Germinal center (tissue), 1 donor: ENCODE measurements at places on chromosomes 2 and 18.
A peak's percentile ranks its signal among the peaks of the same experiment; 100 is the strongest.

GRCh38 chr2:175523001-175523400 is 341.5 kb upstream of the ATP5MC3 start:
- DNase-seq = no peak

- no peak for DNase-seq
Observed at GRCh38 chr2:6109831-6110230, 417.6 kb downstream of the SOX11 start.

DNA sequence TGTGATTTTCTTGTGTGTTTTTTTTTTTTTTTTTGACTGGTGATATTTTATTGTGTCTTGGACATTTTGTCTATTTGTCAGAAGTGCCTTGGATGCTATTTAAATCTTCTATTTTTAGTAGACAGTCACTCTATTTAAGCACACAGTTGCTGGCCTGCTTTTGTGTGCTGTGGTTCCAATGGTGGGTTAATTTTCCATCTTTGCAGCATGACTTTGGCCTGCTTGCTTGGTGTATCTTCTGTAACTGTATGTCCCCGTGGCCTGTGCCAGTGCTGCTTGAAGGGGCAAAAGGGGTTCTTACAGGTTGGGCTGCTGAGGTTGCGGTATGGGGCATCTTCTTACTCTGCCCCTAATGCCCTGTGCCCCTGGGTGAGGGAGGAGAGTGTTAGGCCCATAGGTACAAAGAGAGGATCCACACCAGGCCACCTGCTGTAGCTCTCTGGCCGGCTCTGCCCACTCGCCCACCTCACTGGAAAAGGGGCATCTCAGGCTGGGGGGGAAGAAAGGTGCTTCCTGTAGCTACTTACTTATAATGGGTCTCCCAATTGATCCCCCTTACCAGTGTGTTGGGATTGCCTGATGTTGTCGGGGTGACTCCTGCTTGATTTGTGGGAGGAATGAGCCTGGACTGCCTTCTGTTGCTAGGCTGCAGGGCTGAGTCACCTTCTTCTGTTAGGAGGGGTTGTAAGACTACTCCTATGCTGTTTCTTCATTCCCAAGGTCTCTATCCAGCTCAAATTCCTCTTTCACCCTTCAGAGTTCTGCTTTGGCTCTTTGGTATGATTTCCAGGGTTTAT is 490.0 kb upstream of the HS6ST1 start:
- DNase-seq = no peak

DNA sequence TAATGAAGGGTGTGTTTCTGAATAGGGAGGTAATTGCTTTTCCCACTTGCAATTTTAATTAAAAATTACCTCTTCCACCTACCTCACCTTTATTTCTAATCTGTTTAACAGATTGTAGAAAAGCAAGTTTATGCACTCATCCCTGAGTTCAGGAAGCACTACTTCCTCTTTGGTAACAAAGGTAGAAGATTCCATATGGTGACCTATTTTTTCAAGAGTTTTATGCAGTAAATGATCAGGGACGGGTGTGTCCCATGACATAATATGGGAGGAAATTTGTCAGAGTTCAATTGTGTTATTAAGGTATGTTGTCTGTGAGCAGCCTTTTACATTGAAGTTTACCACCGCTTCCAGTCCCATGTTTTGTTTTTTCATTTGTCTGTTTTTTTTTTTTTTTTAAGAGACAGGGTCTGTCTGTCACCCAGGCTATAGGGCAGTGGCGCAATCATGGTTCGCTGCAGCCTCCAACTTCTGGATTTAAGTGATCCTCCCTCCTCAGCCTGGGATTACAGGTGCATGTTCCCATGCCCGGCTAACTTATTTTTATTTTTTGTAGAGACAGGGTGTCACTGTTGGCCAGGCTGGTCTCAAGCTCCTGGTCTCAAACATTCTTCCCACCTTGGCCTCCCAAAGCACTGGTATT is 68.2 kb downstream of the ASAP2 start:
- no peak for DNase-seq

DNA sequence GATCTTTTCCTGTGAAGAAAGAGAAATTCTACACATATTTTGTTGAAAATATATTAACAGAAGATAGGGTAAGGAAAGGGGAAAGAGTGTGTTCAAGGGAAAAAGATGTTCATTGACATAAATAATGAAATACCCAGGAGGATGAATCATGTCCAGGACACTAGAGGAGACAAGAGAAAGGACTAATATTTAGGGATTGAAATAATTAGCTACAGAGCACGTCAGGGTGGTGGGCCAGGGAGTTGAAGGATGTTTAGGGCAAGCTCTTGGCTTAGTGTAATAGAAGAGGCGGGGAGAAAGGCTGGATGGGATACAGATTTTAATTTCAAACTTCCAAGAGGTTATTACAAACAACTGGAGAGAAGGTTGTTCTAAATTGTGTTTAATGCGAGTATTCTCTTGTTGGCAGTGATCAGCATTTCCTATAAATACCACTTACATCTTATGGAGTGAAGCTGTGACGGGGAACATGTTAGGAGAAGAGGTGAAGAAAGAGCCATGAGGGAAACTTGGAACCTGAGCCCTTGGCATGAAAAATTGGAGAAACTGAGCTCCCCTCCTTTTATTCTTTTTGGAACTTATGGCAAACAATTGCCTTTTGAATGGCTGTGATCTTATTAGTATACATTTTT is 36.6 kb upstream of the CETN1 start:
- DNase-seq = no peak

GRCh38 chr2:36137612-36138011 is 218.0 kb upstream of the CRIM1 start:
- DNase-seq = no peak

GRCh38 chr2:54106631-54107454 is 8.6 kb upstream of the ACYP2 start:
- DNase-seq = peak; percentile 42

DNA sequence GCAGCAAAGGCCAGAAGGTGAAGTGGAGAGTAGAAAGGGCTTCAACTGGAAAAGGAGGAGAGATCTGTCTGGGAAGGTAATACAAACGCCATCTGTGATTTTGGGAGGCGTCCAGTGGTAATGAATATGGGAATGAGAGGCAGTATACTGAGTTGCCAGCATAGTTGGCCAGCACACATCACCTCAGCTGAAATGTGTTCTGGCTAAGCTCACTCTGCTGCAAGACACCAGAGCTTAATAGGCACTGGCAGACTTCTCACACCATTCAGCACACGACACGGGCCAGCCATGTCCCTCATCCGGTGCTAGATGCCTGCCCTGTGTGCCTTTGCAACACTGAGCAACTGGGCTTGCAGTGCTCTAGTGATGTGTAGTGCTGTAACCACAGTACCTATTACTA is 277.1 kb downstream of the PIEZO2 start:
- no peak for DNase-seq

DNA sequence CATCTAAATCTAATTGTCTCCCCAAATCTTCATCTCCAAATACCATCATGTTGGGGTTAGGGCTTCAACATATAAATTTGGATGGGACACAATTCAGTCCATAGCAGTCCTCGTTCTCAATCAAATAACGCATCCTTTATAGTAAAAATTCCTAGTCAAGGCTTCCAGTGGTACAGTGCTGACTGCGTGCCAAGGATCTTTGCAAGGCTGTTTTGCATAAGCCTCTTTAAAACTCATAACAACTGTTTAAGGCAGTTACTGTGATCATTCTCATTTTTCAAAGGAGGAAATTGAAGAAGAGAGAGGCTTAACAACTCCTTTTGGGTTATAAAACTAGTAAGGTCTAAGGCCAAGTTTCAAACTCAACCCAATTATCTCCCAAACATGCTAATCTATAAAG is 666.9 kb downstream of the NYAP2 start:
- DNase-seq = no peak

GRCh38 chr18:42338683-42339082 is 383.6 kb downstream of the PIK3C3 start:
- no peak for DNase-seq

GRCh38 chr2:72325592-72326422 is 178.1 kb upstream of the CYP26B1 start:
- peak; percentile 13 for DNase-seq

DNA sequence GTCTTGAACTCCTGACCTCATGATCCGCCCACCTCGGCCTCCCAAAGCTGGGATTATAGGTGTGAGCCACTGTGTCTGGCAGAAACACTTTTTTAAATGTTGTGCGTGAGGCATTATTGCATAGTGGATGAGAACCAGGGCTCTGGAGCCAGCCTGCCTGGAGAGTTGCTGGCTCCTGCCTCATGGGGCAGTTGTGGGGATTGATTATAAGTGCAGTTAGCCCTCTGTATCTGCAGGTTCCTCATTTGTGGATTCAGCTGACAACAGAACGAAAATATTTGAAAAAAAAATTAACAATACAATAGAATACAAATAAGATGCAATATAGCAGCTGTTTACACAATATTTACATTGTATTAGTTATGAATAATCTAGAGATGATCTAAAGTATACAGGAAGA is 129.4 kb upstream of the EML6 start:
- DNase-seq = no peak

DNA sequence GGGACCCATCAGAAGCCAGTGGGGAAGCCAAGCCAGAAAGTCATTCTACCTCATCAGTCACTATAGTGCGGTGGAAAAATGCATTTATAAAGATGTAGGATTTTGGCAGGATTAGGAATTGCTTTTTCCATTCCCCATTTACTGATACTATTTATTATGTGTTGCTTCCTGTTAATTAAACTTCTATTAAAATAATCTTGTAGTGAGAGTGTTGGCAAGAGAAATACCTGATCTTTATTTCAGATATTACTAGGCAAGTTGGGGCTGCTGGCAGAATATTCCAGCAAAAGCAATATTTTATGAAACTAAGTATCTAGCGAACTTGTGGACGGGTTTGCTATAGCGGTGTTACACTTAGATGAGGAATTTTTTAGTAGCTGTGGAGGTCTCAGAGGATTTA is 23.9 kb upstream of the CDC42EP3 start:
- DNase-seq = no peak

DNA sequence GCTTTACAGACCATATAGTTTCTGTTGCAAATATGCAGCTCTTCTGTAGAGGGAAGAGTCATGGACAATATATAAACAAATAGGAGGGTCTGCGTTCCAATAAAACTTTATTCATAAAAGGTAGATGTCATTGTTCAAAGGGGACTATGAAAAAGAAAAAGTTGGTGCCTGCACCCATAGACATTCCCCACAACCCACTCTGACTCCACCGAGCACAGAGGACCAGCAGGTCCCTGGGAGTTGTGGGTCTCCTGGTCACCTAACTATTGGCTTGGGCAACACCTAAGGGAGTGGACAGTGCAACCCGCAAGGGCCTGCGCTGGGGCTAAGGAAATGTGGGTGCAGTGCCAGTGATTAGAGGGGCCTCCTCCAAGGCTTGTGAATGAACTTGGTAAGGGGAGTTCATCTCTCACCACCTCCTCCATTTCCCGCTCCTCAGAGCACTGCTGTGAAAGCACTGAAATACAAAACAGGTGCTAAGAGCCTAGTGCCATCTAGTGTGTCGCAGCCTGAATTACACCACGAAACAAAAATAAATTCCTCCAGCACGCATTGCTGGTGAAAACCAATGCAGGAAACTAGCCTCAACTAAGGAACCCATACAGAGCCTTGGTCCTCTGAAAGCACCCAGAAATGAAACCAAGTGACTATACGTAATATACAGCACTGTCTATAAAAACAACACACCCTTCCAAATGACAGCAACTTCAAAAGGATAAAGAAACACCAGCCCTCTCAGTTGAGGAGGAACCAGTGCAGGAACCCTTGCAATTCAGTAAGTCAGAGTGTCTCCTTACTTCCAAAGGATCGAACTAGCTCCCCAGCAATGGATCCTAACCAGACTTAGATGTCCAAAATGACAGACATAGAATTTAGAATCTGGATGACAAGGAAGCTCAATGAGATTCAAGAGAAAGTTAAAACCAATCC is 166.6 kb downstream of the RNF144A start:
- peak; percentile 10 for DNase-seq

DNA sequence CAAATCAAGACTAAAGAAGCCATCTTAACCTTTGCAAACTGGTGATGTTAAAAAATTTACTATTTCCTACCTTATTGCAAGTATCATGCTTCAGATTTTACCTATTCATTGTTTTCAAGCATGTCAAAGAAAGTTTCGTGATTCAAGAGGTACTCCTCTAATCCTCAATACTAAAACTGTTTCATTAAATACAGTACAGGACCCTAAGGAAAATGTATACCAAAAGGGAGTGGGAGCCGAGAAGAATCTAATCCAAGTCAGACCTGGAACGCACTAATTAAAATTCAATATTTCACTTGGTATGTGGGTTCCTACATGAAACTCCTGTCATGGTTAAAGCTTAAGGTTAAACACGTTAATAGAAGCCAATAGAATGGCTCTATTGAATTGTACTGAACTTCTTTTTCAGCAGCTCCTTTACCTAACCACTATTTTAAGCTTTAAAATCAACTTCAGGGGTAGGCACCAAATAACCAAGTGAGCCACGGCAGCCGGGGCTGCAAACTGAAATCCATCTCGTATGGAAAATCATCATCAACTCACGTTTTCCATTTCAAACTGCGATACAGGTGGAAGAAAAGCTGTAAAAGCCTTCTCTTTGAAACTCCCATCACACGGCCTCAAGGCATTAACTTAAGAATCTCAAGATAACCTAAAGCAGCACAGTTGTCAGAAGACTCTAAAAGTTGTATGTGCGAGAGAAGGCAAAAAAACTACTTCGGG is 188.8 kb downstream of the ZEB2 start:
- DNase-seq = no peak

DNA sequence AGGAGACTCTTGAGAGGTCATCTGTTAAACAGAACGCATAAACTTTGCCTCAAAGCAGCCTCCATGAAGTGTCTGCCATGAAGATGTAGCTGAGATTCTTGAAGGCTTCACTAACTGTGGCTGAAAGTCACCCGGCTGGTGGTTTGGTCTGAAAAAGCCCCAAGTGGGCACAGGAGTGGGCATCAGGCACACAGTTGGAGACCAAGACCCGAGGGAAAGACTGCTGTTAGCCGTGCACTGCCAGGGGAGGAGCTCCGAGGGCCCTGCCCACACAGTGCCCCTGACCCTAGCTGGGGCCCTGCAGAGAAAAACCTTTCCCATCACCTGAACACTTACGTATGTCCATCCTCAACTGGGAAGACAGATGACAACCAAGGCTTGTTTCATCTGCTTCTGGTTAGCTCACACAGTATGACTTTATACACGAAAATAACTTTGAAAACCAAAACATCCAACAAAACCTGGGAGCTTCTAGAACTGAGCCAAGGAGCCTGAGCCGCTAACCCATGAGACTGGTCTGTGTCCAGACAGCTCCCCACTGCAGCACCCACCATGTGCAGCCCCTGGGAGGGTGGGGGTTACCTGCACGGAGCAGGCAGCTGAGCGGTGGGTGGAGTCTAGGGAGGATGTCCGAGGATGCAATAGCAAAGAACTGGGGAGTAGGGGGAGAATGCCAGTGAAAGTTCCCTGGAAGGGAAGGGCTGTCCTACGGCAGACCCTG is 15.4 kb downstream of the HJURP start:
- DNase-seq = no peak

DNA sequence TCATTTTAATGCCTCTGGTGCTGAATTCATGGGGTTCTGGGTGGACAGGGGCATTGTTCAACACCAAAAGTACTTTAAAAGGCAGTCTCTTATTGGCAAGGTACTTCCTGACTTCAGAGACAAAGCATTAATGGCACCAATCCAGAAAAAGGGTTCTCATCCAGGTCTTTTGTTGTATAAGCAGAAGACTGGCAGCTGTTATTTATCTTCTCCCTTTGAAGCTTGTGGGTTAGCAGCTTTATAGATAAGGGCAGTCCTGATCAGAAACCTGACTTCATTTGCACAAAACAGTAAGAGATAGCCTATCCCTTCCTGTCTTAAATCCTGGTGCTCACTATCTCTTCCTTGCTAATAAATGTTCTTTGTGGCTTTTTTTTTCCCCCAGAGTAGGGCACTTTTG is 68.8 kb downstream of the VPS54 start:
- DNase-seq = no peak
